ENCODE measurements at places on chromosomes 7 and 10. TPM values are rescaled to one million over a fixed set of nuclear protein-coding genes. Genes with fewer than 3 reads are reported as not detected.
A peak's percentile ranks its signal among the peaks of the same experiment; 100 is the strongest.

DNA sequence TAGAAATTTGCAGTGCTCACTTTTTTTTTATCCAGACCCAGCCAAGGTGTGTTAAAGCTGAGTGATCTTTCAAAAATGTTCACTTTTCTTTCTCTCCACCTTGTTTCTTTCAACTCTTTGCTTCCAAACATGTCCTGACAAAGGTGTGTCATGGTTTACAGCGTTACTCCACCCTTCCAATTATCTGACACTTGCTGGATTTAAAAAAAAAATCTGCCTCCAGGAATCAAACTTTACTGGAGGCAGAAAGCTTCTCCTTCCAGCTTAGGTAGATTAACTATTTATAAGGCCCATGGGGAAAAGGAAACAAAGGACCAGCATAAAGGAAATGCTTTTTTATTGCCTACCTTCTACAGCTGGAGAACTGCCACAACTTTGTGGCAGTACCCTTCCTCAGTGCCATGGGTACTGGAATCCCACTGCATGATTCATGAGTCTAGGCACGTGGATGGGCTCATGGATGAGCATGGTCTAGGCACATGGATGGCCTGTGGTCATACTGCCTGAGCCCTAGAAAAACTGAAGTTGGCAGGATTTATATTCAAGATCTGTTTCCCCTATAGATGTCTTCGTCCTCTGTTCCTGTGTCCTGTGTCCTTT, at the start of gene COL17A1:
TSS of gene COL17A1 (minus strand) at position 80 of the 600 bp plus-strand sequence. CDS start 5,207 bp downstream, outside the sequence.
- no peak for DNase-seq

GRCh38 chr7:133398506-133398905, 145.6 kb downstream of the EXOC4 start:
- DNase-seq = no peak

GRCh38 chr10:76150139-76150875, 718.9 kb downstream of the LRMDA start:
- peak; percentile 8 for DNase-seq

TLX1 gene
- total RNA-seq = not detected

DNA sequence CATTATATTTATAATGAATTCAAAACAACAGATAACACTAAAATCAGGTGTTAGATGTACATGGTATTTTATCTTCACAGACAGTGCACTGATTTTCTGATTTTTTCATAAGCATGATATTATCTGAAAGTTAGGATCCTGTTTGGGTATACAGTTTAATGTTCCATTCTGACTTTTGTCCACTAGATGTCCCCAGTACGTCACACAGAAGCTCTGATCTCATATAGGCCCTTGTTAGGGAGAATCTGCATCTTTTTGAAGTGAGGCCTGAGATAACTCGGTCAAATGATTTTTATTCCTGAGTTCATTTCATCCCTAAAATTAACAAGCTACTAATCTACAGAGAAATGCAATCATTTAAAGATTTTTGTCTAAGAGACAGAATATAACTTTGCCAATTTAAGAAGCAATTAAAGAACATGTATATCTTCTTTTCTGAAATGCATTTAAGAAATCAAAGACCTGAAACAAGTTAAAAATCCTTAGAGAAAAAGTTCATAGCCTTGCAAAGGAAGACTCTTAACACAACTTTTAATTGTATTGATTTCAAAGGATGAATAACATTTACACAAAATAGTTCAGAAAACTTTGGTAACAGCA, 72.0 kb upstream of the TES start:
- DNase-seq = peak; percentile 22

TSC22D4 gene
- total RNA-seq = 7.3 TPM

GPR37 gene
- total RNA-seq = 39.1 TPM

DNA sequence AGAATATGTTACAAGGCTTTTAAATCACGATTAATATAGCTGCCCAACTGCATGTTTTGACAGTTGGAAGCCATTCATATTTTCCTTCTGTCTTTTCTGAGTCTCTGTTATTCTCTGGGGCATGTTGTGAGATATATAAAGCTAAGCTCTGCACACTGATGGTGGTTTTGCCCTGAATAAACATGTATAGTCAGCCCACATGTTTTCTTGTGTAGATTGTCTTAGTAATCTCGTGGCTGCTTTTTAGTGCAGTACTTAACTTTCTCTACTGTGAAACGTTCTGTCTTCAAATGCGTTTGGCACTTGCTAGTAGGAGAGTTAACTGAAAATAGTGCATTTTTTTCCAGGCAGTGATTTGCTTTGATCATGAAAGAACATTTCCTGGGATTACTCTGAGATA, 268.5 kb downstream of the DNAJB9 start:
- DNase-seq = no peak

GRCh38 chr10:63697956-63698786, 177.0 kb downstream of the REEP3 start:
- no peak for DNase-seq

- no peak for DNase-seq
Measured at GRCh38 chr7:29596593-29597178, 33.1 kb downstream of the PRR15 start.

HECW1 gene
- total RNA-seq = 41.6 TPM

LIPK gene
- not detected for total RNA-seq

HSPA12A gene
- 33.0 TPM for total RNA-seq

- DNase-seq = peak; percentile 34
Measured at GRCh38 chr7:36037121-36037662, 115.9 kb upstream of the EEPD1 start.

DNA sequence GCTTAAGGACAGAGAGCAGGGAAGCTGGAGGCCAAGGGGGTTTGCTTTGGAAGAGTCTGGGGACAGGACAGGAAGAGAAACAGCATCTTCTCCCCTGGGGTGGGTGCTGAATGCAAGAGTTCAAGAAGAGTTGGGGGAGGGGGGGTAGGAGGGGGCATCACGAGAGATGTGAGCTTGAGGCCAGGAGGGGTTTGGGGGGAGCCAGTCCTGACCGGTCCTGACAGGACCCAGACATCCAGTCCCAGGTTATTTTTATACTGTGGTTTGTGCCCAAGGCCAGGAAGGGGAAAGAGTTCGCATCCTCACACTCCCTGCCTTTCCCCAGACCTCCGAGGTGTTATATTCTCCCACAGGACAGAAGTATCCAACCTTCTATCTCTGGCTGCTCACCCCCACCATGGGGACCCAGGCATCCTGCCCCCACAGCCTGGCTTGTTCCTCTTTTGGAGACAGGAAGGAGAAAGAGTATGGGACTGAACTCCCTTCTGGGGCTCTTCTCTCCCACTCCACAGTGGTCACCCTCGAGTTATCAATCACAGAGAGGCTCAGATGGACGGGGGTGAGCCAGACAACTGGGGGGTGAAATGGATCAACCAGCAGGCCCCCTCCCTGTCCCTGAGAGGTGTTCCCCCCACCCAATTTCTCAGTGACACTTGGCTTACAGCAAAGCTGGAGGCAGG, 2.8 kb downstream of the TSC22D4 start:
- DNase-seq = no peak

AGAP9 gene
- 1.2 TPM for total RNA-seq

DNA sequence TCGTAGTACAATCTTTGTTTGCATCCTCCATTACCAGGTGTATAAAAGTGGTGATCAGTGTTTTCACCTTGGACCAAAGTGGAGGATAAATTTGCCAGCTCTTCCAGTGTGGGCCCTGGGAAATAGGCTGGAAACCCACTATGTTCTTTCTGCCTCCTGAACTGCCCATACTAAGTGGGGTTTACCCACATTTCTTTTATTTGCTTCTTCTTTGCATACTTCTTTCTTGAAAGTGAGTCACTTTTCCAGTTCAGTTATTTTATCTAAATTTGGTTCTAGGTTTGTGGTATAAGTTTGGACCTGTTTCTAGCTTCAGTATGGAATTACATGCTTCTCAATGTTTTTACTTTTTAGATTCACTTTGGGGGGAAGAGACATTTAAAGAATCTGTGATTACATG, 126.2 kb upstream of the ACBD5 start:
- DNase-seq = no peak

SPDYE2B gene
- not detected for total RNA-seq

DNA sequence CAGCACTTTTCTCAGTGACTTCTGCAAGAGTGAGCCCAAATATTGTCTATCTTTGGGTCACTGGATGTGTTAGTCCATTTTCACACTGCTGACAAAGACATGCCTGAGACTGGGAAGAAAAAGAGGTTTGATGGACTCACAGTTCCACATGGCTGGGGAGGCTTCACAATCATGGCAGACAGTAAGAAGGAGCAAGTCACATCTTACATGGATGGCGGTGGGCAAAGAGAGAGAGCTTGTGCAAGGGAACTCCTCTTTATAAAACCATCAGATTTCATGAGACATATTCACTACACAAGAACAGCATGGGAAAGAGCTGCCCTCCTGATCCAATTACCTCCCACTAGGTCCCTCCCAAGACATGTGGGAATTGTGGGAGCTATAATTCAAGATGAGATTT, 6.1 kb upstream of the HSPA12A start:
- DNase-seq = no peak

DNA sequence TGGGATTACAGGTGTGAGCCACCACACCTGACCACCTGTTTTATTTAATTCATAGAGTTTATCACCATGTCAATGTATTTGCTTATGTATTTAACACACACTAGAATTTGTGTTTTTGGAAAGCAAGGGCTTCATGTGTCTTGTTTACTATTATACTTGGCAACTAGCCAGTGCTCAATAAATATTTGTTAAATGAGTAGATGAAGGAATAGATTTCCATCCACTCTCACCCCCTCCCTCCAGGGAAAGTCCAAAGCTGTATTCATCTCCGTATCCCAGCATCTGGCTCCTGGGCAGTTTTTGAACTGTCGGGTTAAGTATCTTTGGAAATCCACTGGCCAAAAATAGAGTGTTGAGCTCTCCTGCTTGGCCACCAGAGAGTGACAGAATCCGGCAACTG, 4.6 kb upstream of the RADIL start:
- DNase-seq = no peak

PSMG3 gene
- 26.1 TPM for total RNA-seq

DNA sequence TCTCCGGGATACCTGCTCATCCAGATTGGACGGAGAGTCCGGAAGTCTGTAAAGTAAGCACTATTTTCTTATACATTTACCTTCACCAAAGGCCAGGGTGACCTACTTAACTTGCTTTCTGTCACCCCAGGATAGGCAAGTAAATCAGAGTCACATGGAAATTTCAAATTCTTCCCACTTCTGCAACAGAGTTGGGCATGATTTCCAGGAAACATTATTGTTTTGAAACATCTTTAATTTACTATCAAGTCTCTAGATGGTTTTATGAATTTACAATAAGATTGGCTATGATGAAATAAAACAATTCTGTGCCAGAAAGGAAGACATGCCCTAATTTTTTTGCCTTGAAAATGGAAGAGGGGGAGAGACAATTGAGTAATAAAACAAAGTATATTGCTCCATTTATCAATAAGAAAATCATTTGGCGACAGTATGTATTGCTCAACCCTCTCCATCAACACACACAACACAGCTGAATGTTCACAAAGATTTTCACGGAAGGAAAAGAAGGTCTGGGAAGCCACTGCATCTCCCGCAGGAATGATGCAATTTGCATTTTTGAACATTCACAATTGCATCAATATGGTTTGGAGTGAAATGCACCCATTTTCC, 702.8 kb downstream of the PARD3 start:
- DNase-seq = no peak
